ENCODE measurements at places on chromosomes 6 and 20. TPM values are rescaled to one million over a fixed set of nuclear protein-coding genes. Genes with fewer than 3 reads are reported as not detected.

DACT2 gene
- total RNA-seq = not detected

HLA-DRB5 gene
- total RNA-seq = 8.5 TPM

SYTL3 gene
- total RNA-seq = 35.7 TPM

VGLL2 gene
- 0.10 TPM for total RNA-seq

SIM1 gene
- not detected for total RNA-seq

PHIP gene
- total RNA-seq = 69.3 TPM

ABCC10 gene
- 12.3 TPM for total RNA-seq

LPA gene
- not detected for total RNA-seq

MATN4 gene
- total RNA-seq = not detected

NOTCH4 gene
- 5.6 TPM for total RNA-seq

CDSN gene
- not detected for total RNA-seq

GTSF1L gene
- not detected for total RNA-seq

TP53INP2 gene
- 7.7 TPM for total RNA-seq

NTSR1 gene
- 0.73 TPM for total RNA-seq

PSORS1C2 gene
- total RNA-seq = not detected

BPI gene
- total RNA-seq = 5.5 TPM

BHLHE23 gene
- total RNA-seq = not detected

SERPINB6 gene
- total RNA-seq = 58.4 TPM

INSM1 gene
- total RNA-seq = not detected

PCIF1 gene
- 48.0 TPM for total RNA-seq

THBS2 gene
- under 0.01 TPM for total RNA-seq

CST2 gene
- not detected for total RNA-seq

SLC17A2 gene
- not detected for total RNA-seq

OOEP gene
- total RNA-seq = not detected

FKBP5 gene
- 20.1 TPM for total RNA-seq

DDRGK1 gene
- total RNA-seq = 22.1 TPM

LY86 gene
- total RNA-seq = 64.5 TPM

METTL24 gene
- 0.10 TPM for total RNA-seq

RAMACL gene
- 0.73 TPM for total RNA-seq

ANKRD66 gene
- total RNA-seq = not detected

BEND6 gene
- 1.0 TPM for total RNA-seq

ECT2L gene
- not detected for total RNA-seq

GSTA4 gene
- total RNA-seq = 0.63 TPM

MOCS1 gene
- 0.63 TPM for total RNA-seq

ADGRF4 gene
- total RNA-seq = not detected

ZNF311 gene
- total RNA-seq = 0.10 TPM

GPX6 gene
- total RNA-seq = not detected
